ENCODE measurements at places on chromosomes 12 and 14.
A peak's percentile ranks its signal among the peaks of the same experiment; 100 is the strongest.

GRCh38 chr12:67810166-67810565 lies 161.6 kb downstream of the DYRK2 start:
- DNase-seq, result no peak

DNA sequence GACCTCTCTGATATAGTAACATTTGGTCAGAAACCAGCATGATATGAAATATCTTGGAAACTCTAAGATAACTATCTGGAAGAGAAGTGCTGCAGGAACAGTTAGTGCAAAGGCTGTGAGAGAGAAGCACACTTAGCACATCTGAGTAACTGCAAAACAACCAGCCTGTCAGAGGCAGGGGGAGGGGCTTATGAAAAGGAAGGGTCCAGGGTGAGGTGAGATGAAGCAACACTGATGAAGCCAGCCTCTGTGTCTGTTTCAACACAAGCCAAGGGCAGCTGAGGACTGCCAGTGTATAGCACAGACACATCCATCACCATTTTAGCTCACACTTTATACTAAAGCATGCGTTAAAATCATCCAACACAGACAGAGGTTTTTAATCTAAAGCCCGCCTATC lies 37.4 kb upstream of the OVCH1 start:
- no peak for DNase-seq

- no peak for DNase-seq
Observed at GRCh38 chr12:76762601-76762980, 1.3 kb upstream of the ZDHHC17 start.

- no peak for DNase-seq
Observed at GRCh38 chr12:71162832-71163763, 5.3 kb upstream of the TSPAN8 start.

DNA sequence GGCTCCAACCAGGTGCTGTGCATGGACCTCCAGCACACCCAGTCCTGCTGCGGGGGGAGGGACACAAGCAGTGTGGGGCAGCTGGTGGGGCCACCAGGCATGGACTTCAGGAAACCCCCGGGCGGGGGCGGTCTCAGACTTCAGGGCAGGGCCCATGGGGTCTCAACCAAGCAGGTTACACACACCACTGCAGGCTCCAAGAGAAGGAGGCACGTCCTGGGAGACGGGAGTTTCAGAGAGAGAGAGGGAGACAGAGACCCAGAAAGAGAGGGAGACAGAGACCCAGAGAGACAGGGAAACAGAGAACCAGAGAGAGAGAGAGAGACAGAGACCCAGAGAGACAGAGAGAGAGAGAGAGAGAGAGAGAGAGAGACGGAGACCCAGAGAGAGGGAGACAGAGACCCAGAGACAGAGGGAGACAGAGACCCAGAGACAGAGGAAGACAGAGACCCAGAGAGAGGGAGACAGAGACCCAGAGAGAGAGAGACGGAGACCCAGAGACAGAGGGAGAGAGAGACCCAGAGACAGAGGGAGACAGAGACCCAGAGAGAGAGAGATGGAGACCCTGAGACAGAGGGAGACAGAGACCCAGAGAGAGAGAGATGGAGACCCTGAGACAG lies 128.9 kb downstream of the NCOR2 start:
- no peak for DNase-seq

DNA sequence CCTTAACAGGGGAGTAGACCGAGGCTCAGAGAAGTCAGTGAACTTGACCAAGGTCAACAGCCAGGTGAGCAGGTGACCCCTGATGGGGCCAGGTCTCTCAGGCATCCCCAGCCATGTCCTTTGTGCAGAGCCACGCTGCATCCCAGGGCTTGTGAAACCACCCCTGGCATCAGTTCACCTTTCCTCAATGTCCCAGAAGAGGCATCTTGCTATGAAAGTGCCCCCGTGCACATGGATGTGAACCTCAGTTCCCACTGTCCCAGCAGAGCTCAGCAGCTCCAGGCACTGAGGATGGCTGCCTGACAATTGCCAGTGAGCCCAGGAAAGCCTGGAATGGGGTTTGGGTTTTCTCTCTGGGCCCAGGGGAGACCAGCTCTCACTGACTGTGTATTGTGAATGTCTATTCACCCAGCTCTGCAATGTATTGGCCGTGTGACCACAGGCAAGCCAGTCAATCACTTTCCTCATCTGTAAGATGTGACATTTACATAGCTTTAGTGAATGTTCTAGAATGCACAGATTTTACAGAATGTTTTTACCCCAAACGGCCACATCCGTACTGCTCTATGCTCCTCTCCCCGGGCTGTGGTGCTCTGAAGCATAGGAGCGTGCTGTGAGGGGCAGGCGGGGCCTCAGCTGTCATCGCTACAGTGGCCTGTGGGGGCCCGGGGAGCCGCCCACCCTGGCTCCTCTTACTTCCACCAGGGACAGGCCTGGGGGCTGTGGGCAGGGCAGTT lies 4.9 kb downstream of the CACNA2D4 start:
- DNase-seq, result no peak

DNA sequence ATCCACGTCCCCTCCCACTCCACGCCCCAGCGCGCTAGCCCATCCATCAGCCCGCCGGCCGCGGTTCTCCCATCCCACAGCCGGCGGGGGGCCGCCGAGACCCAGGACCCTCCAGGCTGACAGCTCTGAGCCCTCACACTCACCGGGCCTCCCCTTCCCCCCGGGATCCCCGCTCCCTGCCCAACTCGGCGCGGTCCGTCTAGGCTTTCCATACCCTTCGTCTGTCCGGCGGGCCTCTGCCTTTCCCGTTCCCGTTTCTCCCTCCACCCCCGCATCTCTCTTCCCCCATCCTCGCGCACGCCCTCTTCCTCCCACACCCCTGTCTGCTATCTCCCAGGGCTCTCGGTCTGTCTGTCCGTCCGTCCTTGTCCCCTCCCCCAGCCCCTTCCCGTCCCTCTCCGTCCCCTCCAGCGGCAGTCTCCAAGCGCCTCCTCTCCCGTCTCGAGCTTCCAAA lies 726 bp downstream of the ZFHX2 start:
- no peak for DNase-seq

DNA sequence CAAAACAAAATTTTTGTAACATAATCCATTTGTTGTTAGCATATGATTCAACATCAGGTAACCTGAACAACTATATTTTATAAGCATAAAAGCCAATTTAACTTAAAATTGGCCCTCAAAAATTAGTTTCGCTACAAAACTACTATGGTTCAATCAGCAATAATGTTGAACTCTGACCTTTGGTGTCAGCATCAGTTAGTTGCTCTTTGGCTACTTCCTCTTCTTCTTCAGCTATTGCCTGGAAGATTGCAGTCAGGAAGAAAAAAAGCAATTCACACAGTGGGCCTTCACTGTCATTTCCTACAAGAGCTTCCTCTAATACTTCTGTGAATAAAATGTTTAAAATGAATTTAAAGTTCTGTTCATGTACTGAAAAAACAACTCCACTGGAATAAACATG lies 78.2 kb upstream of the CFL2 start:
- DNase-seq, result no peak

DNA sequence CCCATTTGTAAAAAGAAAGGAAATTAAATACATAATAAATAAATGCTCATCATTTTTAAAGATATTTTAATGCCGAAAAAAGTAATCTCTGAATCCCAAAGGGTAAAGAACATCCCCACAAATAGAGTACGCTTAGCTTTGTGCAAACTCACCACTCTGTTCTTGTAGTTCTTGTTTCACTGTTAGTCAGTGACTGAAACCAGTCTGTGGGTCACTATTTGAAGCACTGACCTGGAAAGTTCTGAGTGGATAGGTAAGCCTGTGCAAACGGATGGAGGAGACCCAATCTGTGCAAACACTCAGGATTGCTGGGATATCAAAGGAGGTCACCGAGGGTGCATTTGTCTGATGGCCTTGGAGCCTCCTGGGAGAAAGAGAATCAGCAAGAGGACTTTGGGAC lies 68.1 kb upstream of the TSPAN11 start:
- no peak for DNase-seq

DNA sequence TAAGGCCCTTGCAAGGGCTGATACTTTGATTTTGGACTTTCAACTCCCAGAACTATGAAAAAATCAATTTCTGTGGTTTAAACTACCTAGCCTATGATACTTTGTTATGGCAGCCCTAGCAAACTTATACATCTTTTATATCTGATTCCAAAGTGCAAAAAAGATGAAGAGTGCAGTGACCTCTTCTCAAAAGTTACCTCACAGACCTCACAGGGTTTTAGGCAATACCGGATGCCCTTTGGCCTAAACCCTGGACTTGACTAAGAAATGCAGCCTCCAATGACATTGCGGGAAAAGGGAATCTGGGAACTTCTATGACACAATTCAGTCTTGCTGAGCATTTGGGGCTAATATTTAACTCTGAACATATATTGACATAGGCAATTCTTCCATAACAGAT lies 63.3 kb downstream of the IGF1 start:
- DNase-seq, result no peak

DNA sequence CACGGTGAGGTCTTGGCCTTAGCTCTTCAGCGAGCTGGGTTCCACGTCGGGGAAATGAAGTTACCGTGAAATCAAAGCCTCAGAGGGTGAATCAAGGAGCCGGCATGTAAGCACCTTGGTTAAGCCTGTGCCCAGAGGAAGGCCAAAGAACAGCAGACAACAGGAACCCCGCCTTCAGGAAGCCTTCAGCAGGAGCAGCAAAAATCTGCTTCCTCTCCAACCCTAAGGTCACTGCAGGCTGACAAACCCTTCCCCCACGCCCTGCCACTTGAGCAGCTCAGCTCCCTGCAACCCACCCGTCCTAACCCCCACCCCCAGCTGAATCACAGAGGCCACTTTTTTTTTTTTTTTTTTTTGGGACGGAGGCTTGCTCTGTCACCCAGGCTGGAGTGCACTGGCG lies 72.9 kb upstream of the LTA4H start:
- DNase-seq, result peak; percentile 4

DNA sequence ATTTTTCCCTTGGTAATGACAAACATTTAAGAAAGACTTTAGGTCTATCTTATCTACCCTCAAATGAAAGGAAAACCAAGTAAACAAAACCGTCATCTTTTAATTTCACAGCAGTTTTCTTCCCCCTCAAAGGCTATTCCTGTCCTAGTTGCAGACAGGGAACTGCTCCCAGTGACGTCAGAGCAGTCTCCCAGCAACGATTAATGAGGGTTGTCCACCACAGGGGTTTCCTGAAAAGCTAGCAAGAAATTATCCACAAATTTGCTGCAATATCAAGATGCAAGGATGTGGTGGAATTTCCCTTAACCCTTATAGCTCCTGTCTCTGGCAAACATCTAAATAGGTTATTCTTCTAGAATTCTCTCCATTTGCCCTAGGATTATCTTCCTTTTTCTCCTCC lies 89.1 kb upstream of the STAC3 start:
- DNase-seq, result no peak

DNA sequence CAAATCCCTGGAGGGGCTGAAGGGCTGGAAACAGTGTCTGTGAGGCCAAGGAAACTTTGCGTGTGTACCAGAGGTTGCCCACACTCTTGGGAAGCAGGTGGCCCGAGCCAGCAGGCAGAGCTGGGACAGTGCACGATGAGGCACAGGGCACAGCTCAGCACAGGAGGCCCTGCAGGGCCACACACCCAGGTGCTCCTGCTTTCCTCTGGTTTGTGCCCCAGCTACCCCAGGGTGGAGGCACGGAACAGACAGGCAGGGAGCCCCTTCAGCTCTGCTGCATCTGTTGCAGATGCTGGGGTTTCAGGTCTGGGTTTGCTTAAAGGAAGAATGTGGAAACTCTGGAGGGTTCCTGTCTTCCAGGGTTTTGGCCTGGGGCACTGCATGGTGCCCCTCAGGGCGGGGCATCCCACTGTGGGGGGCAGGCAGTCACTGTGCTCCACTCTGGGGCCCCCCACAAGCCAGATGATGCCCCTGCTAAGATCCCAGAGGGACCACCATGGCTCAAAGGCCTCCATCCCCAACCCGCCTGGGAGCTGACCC lies 8.6 kb downstream of the TMEM179 start:
- no peak for DNase-seq

DNA sequence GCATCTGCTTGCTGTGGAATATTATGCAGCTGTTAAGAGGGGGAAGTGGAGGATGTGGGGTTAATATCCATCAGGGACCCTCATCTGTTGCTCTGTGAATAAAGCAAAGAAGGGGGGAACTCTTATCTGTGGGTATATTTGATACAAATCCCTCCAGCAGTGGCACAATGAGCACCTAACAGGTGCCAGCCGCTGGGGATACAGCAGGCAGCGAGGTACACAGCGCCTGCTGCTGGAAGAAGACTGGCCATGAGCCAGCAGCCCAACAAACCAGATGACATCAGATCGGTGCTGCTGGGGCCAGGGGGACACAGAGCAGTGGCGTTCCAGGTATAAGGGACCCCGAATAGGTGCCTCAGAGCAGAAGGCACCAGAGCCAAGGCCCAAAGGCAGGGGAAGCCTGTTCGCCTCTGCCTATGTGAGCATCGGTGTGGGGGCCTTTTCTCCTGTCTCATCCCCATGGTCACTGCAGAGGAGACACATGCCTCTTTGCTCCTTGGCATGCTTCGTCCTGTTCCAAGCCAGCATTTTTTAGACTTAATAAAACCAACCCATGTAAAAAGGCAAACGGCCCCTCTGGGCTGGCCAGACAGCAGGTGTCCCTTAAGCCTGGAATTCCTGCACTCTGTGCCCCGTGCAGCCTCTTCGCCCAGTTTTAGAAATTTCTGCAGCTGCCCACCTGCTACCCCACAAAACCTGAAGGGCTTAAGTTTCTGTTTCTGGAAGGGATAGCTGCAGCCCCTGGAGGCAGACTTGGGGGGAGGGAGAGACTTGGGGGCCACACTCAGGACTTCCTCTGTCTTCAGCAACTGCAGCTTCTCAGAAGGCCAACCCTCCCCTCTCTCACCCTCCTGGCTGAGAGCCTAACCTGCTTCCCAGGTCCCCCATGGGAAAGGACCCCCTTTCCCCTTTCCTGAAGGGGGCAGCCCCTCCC lies 1.6 kb upstream of the CKB start:
- DNase-seq, result no peak

DNA sequence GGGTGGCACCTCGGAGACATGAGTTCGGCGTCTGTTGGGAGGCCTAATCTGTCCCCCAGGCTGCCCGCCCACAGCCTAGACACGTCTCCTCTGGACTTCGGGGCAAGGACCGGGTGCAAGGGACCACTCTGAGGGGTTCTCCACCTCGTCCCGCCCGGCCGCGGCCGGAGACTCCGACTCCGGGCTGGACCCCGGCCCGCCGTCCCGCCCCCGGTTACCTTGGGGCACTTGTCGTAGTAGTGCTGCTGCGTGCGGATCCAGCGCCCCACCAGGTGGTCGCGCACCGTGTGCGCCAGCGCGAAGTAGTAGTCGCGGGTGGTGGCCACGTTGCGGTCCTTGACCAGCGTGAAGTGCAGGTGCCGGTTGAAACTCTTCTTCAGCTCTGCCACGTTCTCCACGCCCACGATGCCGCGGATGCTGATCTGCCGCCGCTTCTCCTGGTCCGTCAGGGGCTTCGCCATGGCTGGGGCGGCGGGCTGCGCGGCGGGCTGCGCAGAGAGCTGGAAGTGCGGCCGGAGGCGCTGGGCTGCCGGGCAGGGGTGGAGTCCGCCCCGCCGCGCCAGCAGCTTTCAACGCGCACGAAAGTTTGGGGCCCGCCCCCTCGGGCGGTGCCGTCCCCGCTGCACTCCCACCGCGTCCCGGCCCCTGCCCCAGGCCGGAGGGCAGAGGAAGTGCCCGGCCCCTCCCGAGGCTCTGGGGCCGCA lies at the start of gene PYGL:
PYGL (minus strand) TSS at position 541 of the 704 bp plus-strand sequence; CDS start at position 461, 80 bp downstream.
- DNase-seq, result peak; percentile 3

Data from stimulated activated naive CD4-positive, alpha-beta T cell treated with Interleukin-2 at 50 U/mL for 16 hours (primary cell).